ENCODE measurements at places on chromosomes 12 and 14.

DNA sequence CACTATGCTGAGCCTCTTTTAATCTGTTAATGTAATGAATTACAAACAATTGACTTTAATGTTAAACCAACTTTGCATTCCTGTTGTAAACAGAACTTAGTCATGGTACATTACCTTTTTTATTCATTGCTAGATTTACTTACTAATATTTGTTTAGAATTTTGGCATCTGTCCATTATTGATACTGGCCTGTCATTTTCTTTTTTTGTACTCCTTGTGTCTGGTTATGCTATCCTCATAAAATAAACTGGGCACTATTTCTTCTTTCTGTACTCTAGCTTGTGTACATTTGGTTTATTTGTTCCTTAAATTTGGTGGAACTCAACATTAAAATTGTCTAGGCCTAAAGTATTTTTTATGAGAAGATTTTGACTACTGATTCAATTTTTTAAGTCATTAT lies 32.1 kb downstream of the SPATA7 start:
- no peak for DNase-seq

DNA sequence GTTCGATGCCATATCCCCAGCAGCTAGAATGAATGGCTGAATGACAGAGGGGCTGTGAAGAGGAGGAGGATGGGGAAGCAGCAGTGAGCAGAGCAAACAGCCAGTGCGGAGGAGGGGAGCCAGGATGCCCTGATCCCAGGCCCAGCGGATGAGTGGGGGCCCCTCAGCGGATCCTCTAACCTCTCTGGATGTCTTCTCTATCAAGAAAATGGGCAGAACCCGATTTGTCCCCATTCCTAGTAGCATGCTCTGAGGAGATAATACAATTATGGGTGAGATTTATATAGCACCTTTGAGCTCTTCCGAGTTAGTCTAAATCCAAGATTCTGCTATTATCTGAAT lies 30.0 kb upstream of the RPLP0 start:
- no peak for DNase-seq

DNA sequence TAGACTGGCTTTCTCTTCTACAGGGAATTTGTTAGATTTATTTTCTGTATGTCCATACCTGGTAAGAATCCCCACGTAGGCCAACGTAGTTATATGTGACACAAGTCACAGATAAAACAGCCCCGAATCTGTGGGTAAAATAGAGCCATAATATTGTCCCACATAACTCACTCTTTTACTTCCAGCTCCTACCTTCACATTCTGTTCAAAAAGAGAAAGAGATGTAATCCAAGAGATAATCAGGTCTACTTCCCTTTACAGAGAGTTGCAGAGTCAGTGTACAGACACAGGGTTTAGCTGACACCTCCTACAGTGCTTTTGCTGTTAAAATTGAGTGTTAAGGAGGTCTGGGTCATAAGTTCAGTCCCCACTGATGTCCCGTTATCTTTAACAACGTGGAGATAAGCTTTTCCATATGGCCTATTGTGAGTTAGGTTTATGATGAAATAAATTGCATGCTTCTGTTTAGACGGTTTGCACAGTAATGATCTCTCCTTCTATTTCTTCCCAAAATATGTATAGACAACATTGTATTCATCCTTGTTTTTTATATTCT lies 446.5 kb downstream of the ADAMTS20 start:
- no peak for DNase-seq

DNA sequence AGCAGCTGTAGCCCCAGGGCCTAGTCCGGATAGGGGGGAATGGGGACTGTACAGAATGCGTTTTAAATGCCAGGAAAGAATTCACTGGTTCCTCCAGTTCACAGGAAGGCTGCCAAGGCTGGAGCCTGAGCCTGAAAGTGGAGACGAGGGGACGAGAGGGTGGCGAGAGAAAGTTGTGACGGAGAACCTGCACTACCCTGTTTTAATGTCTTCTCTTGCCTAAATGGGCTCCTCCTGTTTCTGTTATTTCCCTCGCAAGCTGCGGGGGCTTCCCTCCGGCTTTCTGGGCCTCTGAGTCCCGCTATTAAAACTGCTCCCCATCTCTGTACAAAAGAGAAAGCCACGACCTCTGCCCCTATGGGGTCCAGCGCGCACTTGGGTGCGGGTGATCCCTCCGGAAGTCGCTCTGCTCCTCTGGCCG lies 4.5 kb downstream of the C1QL4 start:
- peak; percentile 47 for DNase-seq

- DNase-seq: peak; percentile 37
Measured at GRCh38 chr12:49972129-49972528, 618 bp upstream of the AQP6 start.

GRCh38 chr14:91115986-91116770 lies 2.3 kb downstream of the DGLUCY start:
- DNase-seq: peak; percentile 64

- DNase-seq: no peak
Measured at GRCh38 chr12:127363392-127363791, 903.6 kb upstream of the TMEM132C start.

- DNase-seq: no peak
Measured at GRCh38 chr14:105871590-105871989, 345.2 kb downstream of the TMEM121 start.

GRCh38 chr14:88204221-88204620 lies 118.8 kb downstream of the KCNK10 start:
- no peak for DNase-seq

DNA sequence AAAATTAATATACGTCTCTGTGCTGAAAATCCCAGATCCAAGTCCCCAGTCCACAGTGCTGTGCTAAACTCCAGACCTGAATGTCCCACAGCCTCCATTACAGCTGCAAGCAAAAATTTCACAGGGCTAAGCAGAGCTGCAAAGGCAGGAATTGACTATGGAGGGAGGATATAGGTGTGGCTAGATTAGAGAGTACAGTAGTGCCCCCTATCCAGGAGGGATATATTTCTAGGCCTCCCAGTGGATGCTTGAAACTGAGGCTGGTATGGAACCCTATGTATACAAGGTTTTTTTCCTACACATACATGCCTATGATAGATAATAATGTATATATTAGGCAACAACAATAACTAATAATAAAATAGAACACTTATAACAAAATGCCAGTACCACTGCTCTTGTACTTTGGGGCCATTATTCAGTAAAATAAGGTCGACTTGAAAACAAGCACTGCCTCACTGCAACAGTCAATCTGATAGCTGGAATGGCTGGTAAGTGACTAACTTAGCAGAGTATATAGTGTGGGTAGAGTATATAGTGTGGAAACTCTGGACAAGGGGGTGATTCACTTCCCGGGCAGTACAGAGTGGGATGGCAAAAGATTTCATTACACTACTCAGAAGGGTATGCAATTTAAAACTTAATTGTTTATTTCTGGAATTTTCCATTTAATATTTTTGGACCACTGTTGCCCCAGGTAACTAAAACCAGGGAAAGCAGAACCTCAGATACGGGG lies 82.7 kb downstream of the C14orf132 start:
- DNase-seq: no peak

- DNase-seq: no peak
Measured at GRCh38 chr12:57173683-57174082, 26.3 kb upstream of the LRP1-AS start.

GRCh38 chr12:72234886-72235285 lies 37.3 kb upstream of the TRHDE start:
- no peak for DNase-seq

DNA sequence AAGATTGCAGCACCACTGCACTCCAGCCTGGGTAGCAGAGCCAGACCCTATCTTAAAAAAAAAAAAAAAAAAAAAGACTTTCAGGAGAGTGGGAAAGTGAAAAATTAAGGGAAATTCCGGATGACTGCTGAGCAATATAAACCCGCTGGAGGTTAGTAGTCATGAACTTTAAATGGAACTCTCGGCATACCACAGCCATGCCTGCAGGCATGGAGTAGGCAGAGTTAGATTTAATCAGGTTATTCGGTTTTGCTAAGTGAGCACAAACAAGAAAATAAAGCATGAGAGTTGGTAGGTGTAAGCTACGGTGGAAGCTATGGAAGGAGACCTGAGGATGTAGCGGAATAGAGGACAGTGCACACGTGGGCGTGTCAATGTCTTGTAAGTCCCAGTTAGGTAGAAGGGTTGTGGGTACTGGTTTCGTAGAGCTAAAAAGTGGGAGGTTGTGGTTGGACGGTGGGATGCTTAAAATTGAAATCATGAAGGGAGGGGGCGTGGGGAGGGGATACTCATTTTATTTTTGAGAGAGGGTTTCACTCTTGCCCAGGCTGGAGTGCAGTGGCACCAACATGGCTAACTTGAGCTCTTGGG lies 11.8 kb upstream of the TUBA1C start:
- no peak for DNase-seq

DNA sequence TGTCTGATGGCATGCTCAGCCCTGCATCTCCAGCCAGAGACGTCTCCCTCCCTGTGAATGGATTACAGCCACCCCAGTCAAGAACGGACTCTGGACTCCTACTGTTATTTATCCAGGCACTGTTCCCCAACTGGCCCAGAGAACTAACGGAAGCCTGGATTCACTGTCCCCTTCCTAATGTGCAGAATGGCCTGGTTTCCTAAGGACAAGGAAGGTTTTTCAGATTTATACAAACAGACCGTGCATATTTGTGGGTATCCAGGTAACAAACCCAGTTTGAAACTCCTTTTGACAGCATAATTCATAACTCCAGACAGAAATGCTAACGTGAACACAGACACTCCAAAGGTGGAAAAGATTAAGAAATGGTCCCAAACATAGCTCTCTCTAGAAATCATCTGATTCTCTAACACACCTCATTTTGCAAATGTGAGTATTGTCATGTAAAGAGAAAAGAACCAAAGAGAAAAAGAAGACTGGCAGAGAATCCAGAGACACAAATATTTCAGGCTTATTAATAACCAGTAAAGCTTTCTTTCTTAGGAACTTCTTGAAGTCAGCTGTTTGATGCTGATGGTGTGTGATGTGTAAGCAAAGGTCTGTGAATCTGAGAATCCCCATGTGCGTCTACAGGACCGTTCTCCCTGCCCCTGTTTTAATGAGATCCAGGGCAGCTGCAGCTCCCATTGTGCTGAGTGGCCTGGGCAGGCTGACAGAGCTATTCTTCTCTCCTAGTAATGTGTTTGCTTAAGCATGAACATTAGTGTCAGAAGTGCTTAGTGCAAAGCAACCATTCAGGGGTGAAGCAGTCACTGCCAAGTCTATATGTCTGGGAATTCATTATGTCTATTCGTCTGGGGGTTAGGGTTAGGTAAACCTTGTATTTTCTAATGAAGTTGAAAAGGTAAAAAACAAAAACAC lies 86.8 kb upstream of the HIF1A start:
- DNase-seq: no peak

- DNase-seq: no peak
Measured at GRCh38 chr12:118375348-118375747, 1.0 kb upstream of the SUDS3 start.

GRCh38 chr12:12791756-12792369 lies 6.4 kb downstream of the APOLD1 start:
- no peak for DNase-seq

GRCh38 chr12:90510948-90511347 lies 444.0 kb downstream of the CCER1 start:
- no peak for DNase-seq

GRCh38 chr12:49912345-49913255 lies 8.9 kb upstream of the FAIM2 start:
- peak; percentile 47 for DNase-seq

DNA sequence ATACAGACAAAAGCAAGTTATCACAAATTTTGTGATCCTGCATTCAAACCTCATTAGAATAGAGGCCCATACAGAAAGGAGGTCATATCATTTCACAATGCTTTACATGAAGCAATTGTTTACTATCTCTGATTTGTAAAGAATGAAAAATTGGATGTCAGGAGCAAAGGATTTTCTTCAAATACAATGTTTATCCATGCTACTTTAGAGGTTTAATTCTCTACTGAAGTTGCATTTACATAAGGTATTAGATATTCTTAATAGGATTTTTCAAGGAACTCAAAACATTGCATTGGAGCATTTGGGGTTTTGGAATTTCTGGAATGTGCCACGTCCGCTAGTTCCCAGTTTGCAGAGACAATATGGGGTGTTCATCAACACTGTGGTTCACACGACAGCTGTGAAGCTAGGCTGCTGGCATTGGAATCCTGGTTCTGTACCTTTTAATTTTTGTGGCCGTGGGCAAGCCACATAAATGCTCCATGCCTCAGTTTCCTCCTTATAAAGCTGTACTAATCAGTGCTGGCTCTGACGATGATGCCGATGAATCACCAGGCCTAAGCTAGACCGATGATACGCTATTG lies 174.8 kb downstream of the APAF1 start:
- DNase-seq: no peak

- peak; percentile 53 for DNase-seq
Measured at GRCh38 chr12:122846622-122847515, 11.6 kb downstream of the HIP1R start.

DNA sequence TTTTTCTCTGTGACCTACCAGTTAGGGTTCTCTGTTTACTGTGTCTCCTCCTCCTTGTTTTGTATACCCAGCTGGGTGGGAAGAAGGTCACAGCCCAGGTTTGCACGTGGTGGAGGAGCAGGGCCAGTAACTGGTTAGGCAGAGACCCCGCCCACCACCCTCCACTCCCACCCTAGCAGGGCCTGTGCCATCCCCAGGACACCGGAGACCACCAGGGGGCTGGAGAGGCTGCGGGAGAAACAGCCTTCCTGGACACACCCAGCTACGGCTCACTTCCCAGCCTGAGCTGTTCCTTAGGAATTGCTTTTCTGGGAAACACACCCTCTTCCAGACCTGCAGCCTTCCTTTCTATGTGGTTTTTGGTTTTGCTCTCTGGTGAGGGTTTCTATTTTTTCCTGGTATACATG lies 21.1 kb downstream of the BDKRB2 start:
- no peak for DNase-seq

GRCh38 chr14:55123852-55124639 lies 5.0 kb upstream of the LGALS3 start:
- DNase-seq: no peak

DNA sequence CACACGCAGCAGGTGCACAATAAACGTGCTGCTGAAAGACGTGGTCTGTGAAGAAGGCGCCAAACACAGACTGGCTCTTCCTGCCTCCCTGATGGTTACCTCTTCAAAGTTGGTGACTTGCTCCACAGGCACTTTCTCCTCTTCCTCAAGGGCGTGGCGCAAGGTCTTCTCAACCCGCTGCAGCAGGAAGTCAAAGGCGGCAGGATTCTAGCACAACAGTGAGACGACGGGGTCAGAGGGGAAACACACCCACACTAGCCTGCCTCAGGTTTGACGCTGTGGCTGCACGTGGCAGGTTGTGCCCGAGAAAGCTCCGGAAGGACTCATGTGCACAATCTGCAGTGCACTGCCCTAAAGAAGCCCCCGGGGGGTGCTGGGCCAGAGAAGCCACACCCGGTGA lies 15.0 kb downstream of the POLE start:
- no peak for DNase-seq

DNA sequence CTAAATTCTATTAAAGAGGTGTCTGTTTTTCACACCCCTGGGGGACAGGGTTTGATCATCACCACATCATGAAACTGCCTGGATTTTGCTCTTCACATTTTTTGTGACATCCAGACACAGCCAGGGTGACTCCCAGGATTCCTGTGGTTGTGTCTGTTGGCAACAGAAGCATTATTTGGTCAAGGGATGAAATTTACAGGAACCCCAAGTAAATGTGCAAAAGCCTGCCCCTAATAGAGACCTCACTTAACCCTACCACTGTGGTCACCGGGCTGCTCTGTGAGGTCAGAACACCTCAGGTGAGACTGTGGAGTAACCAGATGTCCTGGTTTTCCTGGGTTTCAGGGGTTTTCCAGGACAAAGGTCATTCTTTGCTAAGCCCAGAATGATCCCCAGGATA lies 103.8 kb downstream of the DAD1 start:
- DNase-seq: no peak
